ENCODE measurements at places on chromosomes 1 and 21. TPM values are rescaled to one million over a fixed set of nuclear protein-coding genes. Genes with fewer than 3 reads are reported as not detected.

Gene GUCA2B
- not detected for total RNA-seq

Gene TMEM240
- total RNA-seq = 2.1 TPM

Gene IGSF5
- 0.79 TPM for total RNA-seq

Gene RHD
- total RNA-seq = not detected

Gene KRTAP12-2
- not detected for total RNA-seq

Gene FOXO6
- 0.11 TPM for total RNA-seq

Gene VWA5B1
- total RNA-seq = not detected

Gene GCSAML
- total RNA-seq = under 0.01 TPM

Gene NES
- 2.7 TPM for total RNA-seq
